Activated CD8-positive, alpha-beta memory T cell treated with anti-CD3 and anti-CD28 coated beads for 4 hours (primary cell): ENCODE measurements at places on chromosomes 3 and 15.

DNA sequence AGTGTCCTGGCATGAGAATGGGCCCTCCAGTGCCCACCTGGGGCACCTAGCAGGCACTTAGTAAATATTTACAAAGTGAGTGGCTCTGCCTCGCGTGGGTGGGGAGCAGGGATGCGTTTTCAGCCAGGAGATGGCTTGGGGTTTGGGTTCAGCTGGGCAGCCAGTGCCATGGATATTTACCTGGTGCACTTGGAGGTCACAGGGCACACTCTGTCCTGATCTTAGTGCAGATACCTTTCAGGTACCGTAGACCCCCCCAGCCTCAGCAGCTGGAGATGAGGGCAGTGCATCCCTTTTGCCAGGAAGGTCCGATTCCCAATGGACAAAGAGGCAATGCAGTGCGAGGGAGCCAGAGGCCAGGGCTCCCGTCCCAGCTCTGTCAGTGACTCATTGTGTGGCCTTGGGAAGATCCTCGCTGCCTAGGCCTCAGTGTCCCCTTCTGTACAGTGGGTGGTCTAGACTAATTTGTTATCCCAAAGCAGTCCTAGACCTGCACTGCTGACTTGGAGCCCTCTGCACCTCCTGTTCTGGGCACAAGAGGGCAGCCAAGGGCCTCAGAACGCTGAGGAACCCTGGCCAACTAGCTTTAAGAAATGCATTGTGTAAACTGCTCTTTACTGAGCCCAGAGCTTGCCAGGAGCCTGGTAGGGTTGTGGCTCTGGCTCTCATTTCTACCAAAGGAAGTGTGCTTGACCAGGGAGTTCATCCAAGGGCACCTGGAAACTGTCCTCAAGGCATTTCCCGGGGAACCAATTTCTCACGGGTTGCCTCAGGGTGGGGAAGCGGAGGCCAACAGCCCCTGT, 16.0 kb downstream of the HDAC11 start:
- peak; percentile 31 for DNase-seq

GRCh38 chr3:48656841-48657281, 5.8 kb downstream of the CELSR3 start:
- DNase-seq = no peak

GRCh38 chr3:106839576-106840280, 537.5 kb upstream of the CCDC54 start:
- DNase-seq = no peak

DNA sequence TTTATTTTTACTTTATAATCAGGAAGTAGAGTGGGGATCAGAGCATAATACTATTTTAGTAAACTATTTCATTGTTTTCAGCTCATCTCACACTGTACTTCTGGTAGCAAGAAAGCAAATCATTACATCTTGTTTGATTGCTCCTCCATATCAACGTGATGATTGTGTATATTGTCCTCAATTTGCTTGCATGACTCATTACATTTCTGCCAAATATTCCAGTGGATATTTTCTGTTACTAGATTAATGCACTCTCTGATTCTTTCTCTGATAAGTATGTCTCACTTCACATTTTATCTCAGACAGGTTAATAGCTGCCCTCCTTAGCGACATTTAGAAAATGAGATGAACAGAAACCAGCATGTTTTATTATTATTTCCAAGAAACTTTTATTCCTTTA, 1145.3 kb downstream of the OTOL1 start:
- DNase-seq = no peak

DNA sequence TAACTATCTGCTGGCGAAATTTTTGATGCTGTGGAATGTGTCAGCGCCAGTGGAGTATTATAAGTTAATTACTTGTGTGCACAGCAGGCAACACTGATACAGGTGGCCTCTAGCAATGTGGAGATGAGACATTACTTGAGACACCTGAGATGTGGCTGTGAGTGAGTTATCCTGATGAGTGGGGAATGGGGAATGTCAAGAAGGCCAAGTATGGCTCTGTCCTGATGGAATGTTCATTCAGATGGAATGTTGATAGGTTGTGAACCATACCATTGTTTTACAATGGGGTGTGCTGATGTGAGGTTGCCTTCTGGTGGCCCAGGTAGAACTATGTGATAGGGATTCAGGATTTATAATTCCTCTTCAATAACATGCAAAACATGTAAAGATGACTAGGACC, 404.8 kb downstream of the PTPRG start:
- no peak for DNase-seq

- DNase-seq = no peak
These were observed 20.7 kb upstream of the OTOL1 start for GRCh38 chr3:161475905-161476304.

GRCh38 chr15:35629766-35630165, 83.8 kb upstream of the DPH6 start:
- DNase-seq = no peak

DNA sequence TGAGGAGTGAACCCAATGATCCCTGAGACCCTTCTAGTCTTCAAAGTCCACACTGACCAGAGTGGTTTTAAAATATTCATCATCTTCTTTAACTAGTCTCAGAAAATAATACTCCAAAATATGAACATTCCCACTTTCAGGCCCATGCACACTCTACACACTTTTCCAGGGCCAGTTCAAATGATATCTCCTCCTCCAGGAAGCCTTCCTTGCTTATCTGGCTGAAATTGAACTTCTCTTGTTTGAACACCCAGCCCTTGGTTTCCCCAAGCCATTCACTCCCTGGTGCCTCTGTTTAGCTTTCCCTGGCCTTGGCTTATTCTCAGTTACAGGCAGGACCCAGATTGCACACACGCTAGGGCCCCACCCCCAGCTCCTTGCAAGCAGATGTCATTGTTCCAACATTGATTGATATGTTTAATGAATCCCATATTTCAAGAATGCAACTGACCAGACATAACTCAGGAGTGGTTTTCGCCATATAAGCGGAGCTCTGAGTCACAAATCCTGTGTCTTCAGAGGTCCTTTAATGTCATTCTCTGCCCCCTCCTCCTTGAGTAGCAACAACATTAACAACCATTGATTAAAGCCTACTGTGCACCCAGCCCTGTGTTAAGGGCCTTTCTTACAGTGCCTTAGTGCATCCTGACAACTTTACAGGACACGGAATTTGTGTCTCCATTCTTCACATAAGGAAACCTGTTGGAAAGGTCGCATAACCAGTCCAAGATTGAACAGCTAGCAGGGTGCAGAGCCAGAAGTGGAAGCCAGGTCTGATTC, 2.1 kb downstream of the ITGA11 start:
- no peak for DNase-seq

DNA sequence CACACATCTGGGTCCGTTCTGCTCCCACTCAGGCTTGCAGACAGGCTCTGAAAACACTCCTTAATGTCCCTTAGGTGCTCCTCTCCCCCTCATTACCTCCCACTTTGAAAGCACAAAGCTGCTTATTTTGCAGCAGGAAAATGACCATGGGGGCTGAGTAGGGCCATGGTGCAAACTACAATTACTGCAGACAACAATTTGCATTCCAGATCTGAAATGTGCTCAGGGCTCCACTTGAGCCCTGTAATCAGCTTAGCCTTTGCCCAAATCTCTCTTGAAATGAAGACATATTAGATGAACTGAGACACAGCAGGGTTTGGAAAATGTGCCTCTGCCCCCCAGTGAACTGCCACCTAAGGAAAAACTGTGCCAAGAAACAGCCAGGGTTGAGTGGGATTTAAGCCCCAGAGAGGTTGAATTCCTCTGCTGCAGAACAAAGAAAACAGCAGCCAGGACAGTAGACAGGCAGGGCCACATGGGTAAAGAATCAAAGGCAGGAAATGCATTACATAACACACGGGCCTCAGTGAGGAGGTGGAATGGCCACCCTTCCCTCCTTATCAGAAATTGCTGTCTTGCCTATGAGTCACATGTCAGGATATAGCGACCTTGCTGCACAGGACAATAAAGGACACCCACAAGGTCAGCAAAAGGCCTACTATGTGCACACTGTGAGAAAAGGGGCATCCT, 126.8 kb upstream of the ARHGEF3 start:
- DNase-seq = no peak

GRCh38 chr3:145936971-145937370, 224.0 kb downstream of the PLOD2 start:
- DNase-seq = no peak

DNA sequence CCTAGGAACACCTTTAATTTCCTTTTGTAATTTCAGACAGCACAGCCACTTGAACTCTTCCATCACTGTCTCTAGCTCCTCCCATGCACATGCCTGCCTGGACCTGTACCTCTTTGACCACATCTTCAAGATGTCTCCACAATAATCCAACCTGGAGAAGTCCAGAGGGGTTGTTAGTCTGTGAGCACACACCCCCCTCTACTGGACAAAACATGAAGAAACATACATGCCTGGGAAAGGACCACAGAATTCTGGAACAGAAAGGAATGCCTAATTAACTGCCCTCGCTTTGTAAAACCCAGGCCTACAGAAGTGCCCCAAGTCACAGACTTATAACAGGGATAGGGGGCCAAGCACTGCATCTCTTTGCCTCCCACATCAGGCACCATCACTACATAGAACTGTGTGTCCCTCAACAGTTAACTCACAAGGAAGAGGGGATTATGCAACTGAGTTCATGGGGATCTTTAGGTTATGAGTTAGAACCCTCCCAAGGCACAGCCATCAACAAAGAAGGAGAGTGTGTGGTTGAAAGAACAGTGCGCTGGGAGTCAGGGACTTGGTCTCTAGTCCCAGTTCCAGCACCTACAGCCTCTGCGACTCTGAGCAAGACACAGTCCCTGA, 61.7 kb downstream of the FMN1 start:
- no peak for DNase-seq

GRCh38 chr3:55770077-55770476, 283.0 kb upstream of the WNT5A start:
- no peak for DNase-seq

DNA sequence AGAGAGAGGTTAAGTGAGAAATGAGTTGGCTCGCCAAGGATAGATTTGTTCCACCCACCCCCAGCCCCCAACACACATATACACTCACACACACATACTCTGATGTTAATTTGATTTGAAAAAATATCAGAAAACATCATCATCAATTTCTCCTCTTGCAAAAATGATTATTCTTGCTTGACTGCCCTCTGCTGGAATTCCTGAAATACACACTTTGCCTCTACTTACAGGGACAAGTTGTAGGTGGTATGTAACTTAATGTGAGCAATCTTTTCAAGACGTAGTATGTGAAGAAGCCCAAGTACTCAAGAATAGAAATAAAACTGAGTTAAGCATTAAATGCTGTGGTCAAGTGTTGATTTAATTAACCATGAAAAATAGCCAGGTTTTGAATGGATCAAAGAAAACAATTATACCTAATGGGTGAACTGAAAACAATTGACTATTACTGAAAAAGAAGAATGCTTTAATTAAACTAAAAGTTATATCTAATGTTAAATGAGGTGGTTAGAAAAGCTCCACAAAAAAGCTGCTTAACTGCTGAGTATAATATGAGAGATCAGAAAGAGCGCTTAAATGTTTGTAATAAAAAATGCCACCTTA, 46.6 kb upstream of the MDFIC2 start:
- no peak for DNase-seq

DNA sequence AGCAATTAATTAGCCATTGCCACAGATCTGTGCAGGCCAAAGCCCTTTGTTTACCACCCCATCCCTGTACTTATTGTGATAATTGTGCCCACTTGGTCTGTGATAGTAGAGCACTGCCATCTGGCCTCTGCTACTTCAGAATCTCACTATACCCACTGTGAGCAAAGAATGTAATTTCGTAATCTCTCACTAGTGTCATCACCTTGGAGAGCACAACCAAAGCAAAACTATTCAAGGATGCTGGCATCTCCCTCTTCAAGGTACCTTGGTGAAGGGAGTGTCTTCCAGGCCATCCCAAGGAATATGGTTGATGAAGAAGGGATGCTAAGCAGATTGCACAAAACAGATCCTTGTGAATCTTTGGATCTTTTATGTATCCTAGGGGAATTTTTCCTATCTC, 34.7 kb upstream of the NOX5 start:
- DNase-seq = no peak

- DNase-seq = no peak
These were observed 66.4 kb downstream of the ASTE1 start for GRCh38 chr3:130960139-130960795.

GRCh38 chr15:67444100-67444499, 76.8 kb upstream of the C15orf61 start:
- DNase-seq = no peak

DNA sequence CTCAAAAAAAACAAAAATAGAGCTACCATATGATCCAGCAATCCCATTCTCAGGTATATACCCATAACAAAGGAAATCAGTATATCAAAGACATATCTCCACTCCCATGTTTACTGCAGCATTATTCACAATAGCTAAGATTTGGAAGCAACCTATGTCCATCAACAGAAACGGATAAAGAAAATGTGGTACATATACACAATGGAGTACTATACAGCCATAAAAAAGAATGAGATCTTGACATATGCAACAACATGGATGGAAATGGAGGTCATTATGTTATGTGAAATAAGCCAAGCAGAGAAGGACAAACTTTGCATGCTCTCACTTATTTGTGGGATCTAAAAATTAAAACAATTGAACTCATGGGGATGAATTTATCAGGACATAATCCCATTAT, 19.6 kb downstream of the PEAK1 start:
- DNase-seq = no peak

- DNase-seq = no peak
These were observed 44.5 kb downstream of the SNAPC5 start for GRCh38 chr15:66452971-66453580.

DNA sequence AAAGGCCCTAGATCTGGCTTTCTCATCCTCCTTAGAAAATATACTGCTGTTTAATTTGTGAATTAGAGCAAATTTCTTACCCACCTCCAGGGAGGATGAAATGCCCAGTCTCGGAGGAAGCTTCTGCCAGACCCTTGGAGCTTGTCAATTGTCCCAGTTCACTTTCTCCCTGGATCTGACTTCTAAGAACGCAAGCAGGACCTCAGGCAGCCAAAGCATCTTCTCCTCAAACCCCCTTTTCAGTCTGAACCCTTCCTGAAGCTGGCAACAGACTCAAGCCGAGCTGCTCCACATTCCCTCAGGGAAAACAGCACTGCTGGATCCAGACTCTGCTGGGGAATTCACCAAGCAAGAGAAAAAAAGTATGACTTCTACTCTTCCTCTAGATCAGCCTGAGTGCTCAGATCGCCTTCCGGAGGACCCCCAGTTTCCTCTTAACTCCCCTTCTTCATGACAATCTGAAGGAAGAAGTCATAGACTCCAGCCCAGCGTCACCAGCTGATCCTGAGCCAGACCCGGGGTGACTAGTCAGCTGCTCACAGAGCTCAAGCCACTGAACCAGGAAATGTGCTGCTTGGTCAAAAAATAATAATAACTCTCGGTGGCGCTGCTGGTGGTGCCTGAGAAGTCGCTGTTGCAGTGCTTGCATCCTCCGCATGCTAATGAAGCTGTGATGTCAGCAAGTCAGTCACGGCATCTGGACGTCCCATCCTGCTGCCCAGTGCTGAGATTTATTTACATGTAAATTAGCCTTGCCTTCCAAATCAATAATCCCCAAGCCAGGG, at the start of gene PRICKLE2:
PRICKLE2 (minus strand) TSS at position 641 of the 785 bp plus-strand sequence. CDS start 26,539 bp downstream, outside the sequence.
- no peak for DNase-seq

- DNase-seq = no peak
These were observed 23.8 kb downstream of the ITGA11 start for GRCh38 chr15:68407886-68408881.

DNA sequence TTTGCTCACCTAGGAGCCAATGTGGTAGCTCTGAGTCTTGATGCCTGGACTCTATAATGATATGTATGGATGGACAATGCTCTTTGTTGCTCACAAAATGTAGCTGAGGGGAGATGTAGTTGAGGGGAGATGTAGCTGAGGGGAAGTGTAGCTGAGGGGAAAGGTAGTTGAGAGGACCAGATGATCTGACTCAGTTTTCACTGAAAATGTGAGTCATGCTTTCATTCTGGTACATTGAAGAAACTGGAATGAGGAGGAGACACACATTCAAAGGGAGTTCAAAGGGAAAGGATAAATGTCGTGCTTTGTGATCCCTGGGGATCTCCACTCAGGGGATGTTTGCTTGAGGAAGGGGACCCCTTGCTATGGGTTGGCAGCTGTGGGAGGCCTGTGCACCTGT, 302.9 kb upstream of the TRIM42 start:
- DNase-seq = no peak
